Naive B cell (primary cell): ENCODE measurements at places on chromosomes 13 and 19. TPM values are rescaled to one million over a fixed set of nuclear protein-coding genes. Genes with fewer than 3 reads are reported as not detected.

ZNF829 gene
- polyA plus RNA-seq = 4.5 TPM

OR10H3 gene
- not detected for polyA plus RNA-seq

DNA sequence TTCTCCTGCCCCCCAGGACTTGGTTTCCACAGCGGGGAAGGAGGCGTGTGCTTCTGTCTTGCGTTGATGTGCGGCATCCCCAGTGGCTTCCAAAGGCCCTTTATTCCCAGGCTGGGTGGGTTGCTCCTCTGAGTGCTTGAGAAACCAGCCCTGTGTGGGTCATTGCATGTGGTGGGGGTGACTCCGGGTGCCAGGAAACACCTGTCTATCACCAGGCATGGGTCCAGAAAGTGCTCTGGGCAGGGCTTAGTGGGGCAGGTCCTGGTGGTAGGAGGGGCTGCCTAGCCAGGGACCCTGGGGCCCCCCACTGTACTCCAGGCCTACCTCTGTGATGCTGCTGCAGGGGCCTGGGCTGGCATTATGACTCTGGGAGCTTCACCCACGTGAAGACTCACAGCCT, 9.6 kb downstream of the DDA1 start:
- DNase-seq = no peak

DNA sequence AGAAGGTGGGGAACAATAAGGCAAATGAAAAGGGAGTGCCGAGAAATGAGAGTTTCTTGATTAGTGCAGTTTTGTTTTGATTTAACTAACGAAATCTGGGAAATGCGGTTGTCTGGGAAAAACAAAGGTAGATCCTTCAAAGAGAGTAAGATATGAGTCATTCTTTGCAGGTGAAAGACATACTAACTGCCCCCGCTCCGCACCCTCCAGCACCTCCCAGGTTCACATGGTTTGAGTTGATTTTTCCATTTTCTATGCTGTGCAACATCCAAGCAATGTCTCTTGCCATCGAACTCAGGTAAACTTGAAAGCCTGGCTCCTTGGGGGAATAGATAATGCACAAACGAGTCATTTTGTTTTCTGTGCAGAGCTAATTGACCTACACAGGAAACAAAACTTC, 84.1 kb upstream of the KLF12 start:
- DNase-seq = no peak

GRCh38 chr19:17045907-17046502, 19.4 kb upstream of the CPAMD8 start:
- DNase-seq = no peak

GRCh38 chr19:38434549-38435051, 1.1 kb downstream of the RYR1 start:
- no peak for DNase-seq

PRKACA gene
- polyA plus RNA-seq = 1.5 TPM
